Esophagus squamous epithelium (tissue), 5 donors: ENCODE measurements at places on chromosomes 7 and 10.

DNA sequence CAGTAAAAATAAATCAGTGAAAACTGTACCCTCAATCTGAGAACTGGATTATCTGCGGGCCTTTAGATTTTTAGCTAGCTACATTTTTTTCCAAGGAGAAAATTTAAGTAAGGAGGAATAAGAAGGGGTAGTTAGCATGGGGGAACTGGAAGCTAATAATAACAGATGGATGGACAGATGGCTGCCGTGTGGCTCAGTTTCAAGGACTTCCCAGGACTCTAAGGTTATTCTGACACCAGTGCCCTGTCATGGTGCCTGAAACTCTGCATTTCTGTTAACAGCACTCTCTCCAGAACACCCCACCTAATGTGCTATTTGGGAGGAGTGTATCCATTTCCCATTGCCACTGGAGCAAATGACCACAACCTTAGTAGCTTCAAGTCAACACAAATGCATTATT lies 75.7 kb upstream of the PDE1C start:
- no peak for DNase-seq

DNA sequence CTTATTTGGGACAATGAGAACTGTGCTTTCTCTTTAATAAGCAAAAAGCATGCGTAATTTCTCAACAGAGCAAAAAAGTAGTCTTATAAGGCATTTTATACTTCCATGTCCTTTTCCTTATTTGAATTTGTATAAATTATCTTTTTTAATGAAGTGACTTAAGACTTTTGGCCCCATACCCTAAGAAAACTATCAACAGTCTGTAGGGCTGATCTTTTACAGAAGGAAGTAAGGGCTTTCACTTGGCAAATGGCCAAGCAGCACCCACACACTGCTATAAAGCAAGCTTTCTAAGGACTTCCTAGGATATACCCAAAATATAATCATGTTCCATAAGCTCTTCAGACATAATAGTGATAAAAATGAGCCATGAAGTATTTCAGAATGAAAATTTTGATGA lies 3.4 kb downstream of the CRPPA start:
- no peak for DNase-seq

DNA sequence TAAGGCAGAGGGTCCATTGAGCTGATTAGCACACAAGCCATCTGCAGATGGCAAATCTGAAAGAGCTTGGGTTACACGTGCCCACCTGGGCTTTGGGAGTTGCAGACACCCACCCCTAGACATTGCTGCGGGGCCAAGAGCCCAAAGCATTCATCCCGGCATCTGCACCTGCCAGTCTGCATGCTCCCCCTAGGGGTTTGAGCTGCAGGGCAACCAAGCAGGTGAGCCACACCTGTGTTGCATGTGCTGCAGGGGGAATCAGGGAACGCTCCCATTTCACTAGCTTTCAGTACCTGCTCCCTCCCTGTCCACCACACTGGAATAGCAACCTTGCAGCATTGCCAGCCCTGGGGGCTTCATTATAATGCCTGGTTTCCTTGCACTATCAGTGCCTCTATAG lies 21.1 kb downstream of the C7orf33 start:
- DNase-seq: no peak

DNA sequence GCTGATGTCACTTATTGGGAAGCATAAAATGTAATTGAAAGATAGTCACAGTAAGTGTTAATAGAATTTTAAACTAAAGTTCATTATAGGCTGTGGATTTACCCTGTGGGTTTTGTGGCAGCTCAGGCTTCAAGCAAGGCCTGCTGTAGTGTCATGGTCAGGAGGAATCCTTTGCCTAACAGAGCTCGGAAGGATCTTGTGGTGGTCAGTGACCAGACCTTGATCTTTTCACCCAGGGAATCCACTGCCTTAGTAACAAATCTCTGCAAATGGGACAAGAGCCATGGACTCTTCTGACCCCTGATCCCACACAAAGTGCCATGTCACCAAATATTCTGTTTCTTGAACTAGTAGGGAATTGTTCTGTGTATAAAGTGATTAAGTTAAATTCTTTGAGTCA lies 20.6 kb upstream of the HDAC9 start:
- DNase-seq: no peak

DNA sequence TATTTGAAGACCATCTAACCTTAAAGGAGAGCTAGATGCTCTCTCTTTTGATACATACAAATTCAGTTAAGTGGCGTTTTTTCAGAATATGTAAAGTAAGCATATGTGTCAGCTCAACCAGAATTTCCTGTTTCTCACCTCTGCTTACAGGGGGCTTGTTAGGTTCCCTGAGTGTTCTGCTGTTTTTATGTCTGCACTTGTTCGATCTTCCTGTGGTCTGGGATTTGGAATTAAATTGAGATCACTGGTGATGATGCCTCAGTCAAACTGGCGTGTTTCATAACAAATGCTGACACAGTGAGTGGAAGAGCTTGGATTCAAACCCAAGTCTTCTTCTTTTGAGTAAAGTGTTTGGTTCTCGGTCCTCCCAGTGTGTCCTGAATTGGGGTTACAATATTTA lies 348.3 kb upstream of the AKR1E2 start:
- DNase-seq: no peak

DNA sequence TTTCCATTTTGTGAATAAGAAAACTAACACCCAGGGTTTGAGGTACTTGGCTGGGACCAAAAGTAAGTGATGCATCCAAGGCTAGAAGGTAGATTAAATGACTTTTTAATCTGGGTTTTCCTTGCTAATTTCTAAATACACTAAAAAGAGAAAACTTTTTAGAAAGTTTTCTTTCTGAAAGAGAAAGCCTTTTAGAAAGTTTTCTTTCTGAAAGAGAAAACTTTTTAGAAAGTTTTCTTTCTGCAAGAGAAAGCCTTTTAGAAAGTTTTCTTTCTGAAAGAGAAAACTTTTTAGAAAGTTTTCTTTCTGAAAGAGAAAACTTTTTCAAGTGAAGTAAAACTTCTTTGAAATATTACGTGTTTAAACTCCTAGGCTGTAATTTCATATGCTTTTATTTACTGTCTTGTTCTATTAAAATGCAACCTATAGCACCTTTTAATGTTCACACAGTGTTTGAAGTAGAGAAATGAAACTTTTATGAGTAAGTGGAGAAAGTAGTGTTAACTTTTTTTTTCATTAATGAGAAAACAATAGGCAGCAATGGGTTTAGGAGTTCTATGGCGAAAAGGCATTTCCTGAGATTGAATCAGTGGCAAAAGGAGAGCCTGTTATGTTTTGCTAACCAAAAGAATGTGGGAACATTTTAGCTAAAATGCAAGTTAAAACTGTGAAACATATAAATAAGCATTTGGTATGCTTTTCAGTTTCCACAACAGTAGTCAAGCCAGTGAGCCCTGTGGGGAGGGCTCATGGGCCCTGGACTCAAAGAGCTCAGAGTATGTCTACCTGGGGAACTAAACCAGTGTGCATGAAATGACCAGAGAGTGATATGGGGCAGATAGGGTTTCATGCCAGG lies 103.7 kb downstream of the RBM20 start:
- no peak for DNase-seq

- no peak for DNase-seq
Observed at GRCh38 chr7:45185864-45186250, 28.3 kb downstream of the RAMP3 start.

DNA sequence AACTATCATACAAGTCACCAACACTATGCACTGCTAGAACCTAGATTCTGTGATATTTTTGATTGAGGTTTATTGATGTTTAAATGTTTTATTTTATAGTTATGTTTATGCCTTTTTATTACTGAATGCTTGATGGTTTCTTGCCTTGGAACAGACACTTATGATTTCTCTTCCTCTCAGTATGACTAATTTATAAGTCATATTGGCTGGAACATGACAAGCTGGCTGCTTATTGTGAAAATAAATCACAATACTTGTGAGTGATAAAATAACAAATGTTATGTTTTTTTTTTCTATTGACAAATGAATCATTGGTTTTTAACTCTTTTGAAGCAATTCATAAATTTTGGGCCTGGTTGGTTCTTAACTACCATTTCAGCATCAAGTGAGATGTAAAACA lies 142.0 kb upstream of the MALRD1 start:
- no peak for DNase-seq

DNA sequence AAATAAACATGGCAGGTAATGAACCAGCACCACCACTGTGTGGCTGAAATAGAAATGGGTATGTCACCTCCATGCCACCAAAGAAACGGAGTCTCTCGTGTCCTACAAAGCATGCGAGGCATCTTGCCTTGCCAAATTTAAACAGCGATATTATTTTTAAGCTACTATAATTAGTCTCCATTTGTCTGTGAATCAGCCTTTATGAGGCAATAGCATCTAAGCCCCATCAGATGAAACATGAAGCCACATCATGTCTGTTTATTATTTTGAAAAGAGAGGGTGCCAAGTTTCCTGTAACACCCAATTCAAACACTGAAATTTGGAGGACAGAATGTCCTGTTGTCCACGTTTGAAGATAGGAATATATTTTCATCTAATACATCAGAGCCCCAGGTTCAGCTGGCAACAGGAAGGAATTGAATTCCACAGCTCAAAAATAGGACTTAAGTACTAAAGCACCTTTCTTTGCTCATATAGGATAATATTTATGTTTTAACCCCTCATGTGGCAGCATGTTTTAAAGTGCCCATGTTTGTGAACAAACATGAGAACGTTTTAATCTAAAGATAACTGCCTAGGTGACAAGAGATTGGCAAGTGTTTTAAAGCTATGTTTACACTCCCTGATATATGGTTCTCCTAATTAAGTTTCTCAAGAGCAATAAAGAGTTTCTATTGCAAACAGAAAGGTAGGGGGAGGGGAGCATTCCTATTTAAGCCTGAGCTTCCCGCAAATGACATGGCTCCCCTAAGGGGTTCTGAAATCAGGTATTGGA lies 86.8 kb downstream of the SORBS1 start:
- DNase-seq: no peak

DNA sequence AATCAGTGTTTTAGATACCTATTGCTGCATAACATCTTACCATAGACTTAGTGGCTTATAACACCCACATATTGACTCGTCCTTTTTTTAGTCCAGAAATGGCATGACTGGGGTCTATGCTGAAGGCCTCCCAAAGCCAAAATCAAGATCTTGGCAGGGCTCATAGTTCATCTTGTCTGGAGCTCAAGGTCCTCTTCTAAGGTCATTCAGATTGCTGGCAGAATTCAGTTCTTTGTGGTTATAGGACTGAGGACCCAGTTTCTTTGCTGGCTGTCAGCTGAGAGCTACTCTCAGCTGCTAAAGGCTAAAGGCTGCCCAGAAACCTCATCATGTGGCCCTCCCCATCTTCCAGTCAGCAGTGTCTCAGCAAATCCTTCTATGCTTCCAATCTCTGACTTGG lies 165.5 kb downstream of the FAM107B start:
- no peak for DNase-seq

- no peak for DNase-seq
Observed at GRCh38 chr7:108627476-108628051, 57.9 kb downstream of the DNAJB9 start.

DNA sequence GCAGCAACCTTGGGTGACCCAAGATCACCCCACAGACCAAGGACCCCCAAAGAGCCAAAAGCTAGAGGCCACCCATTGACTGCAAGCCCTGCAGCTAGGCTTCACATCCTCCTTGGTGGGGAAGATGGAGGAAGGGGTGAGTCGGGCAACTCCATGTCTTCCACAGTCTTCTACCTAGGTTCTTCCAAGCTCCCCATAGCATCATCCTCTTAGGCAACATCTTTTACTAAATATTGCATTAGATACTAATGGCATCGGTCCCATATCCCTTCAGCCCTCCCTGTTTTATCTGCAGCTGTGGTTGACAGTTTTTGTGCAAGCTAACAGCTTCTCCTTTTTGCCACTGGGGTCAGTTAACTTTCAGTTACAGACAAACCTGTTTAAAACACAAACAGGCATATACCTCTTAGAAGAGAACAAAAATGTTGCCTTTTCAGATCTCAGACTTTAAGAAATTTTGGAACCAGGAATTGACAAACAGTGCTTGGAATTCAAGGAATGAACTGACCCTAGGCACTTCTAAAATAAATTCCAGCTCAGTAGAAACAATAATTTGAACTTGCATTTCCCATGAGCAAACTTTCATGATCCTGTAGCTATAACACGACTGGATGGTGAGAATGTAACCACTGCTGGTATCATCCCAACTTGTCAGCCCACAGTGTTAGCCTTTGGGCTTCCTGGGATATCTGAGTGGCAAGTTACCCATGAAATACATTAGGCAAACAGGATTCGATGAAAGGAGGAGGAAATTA lies 33.9 kb upstream of the MSMB start:
- DNase-seq: no peak

DNA sequence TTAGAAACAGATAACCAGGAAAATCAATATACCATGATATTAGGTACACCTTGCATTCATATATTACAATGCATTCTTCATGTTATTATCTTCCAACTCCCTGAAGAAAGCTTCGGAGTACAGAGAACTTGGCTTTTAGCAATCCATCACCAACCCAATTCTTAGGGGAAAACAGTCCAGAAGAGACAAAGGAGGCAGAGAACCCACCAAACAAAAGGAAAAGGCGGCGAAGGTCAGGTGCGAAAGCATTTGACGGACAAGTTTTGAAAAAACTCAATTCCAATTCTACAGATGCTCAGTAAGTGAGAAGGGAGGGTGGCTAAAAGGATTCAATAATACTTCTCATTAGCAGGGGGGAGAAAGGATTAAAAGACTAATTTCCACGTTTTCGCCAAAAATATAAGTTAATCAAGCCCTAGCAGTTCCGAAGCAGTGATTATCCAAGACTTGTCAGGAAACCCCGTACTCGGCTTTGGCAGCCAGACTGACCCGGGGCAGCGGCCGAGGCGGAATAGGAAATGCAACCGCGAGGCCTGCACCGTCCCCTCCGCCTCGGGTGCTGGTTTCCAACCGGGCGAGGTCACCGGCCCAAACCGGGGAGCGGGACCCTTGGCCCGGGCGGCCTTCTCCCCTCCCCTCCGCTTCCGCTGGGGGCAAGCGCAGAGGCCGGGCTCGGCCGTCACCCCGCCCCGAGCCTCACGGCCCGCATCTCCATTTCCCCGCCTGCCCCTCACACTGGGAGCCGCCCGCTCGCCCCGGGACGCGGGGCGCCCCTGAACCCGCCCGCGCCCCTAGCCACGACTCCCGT lies 747 bp downstream of the GDI2 start:
- DNase-seq: no peak

DNA sequence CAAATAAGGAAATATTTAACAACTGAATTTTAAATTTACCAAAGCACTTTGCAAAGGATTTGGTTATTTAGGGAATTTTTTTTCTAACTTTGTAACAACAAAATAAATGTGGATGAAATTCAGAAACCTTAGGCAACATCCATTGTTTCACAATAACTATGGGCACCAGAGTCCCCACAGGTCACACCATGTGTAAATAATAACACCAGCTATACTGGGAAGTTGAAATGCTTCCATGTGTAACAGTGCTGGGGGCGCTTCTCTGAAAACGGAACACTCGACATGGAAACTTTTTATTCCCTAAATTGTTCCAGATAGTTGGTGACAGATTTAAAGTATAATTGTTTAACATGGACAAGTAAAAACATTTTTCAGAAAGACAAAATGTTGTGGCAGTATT lies 818.6 kb downstream of the TNS3 start:
- no peak for DNase-seq

DNA sequence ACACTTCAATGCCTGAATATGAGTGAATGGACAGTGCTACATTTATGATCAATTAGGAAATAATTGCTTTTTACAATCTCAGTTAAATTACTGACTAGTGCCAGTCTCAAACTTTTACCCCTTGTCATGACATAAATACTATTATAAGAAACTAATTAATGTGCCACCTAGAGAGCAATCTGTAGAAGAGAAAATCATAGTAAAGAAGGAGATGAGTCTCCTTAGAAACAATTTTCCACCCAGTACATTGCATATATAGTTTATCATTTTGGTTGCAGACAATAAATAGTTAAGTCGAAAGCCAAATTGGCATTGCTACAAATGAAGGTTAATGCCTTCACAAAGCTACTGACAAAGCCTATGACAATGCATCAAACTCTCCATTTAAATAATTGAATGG lies 68.6 kb downstream of the SLC13A1 start:
- no peak for DNase-seq
